DMS53 (cell line): ENCODE measurements at places on chromosomes 7 and 10.

- peak; percentile 41 for DNase-seq
These were observed 2.0 kb downstream of the BAZ1B start for GRCh38 chr7:73519867-73520672.

GRCh38 chr10:92463582-92463981, 110.3 kb downstream of the IDE start:
- no peak for DNase-seq

DNA sequence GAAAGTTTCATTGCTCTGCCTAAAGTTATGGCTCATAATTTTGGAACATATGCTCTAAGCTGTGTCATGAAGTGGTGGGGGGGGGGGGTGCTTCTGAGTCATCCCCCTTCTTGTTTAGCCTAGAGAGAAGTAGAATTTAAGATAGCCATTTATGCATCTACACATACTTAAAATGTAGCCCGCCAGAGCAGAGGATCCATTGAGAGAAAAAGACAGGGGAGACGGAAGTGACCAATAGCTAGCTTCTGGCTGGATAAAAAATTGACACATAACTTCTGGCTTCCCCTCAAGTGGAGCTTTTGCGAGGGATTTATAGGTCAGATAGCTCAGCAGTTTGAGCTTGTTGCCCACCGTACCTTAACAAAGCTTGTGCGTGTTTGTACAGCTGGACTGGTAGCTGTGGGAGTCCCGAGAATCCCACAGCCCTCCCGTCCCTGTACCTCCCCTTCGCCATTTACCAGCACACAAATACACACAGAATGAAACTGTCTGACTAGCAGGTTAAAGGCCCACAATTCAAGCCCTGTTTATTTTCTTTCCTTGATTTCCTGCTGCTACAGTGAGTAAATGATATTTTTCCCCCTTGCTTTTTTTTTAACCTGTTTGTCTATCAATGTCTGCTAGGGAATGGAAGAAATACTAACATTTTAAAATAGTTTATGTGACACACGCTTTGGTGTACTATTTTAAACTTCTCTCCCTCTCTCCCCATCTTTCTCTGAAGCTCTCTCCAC, 232.6 kb upstream of the FERD3L start:
- no peak for DNase-seq

GRCh38 chr10:61065051-61065450, 121.1 kb upstream of the RHOBTB1 start:
- DNase-seq: no peak

- no peak for DNase-seq
These were observed 9.8 kb downstream of the MTG1 start for GRCh38 chr10:133403784-133404183.

DNA sequence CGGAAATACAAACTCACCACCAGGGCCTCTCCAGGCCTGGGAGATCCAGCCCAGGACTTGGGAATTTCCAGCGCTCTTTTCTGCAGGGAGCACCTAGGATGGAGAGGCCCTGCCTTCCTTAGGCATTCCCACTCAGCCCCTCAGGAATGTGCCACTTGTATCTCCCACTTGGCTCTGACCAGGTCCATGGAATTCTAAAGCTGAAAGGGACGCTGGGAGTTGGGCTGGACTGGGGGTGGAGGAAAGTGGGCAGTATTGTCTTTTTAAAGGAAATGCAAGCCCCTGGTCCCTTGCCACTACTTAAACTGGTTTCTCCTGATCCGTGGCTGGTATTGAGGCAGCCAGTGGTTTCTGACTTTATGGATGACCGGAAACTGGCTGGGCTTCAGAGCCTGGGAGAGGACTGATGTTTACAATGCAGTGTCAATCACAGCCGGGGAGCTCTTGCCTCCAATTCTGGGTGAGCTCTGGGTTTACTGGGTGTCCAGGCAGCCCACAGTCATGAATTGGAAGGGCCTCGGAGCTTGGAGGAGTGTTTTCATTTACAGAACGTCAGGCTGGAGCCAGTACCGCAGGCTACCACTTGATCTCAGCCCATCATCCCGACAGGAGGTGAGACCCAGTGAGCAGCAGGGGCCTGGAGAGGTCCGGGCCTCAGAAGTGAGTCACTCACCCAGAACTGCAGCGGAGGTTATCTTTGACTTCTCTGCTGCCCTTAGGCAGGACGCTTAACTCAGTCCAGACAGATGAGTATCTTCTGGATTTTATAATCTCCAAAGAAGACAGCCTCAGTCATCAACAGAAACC, 27.3 kb downstream of the AGAP3 start:
- DNase-seq: no peak

- no peak for DNase-seq
These were observed 20.6 kb upstream of the RASSF4 start for GRCh38 chr10:44938956-44939355.

- no peak for DNase-seq
These were observed 96.7 kb downstream of the ARHGAP22 start for GRCh38 chr10:48507933-48508790.

- DNase-seq: no peak
These were observed 230.1 kb upstream of the PRPS1L1 start for GRCh38 chr7:18257711-18258110.

DNA sequence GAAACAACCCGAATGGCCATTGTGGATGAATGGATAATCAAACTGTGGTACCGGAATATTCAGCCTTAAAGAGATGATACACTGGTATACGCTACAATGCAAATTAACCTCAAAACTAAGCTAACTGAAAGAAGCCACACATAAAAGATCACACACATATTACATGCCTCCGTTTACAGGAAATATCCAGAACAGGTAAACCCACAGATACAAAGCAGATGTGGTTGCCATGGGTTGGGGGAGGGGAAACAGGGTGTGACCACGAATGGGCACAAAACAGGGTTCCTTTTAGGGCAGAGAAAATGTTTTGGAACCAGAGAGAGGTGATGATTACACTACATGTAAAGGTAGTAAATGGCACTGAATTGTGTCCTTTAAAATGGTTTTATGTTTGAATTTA, 16.6 kb downstream of the ESYT2 start:
- DNase-seq: no peak

DNA sequence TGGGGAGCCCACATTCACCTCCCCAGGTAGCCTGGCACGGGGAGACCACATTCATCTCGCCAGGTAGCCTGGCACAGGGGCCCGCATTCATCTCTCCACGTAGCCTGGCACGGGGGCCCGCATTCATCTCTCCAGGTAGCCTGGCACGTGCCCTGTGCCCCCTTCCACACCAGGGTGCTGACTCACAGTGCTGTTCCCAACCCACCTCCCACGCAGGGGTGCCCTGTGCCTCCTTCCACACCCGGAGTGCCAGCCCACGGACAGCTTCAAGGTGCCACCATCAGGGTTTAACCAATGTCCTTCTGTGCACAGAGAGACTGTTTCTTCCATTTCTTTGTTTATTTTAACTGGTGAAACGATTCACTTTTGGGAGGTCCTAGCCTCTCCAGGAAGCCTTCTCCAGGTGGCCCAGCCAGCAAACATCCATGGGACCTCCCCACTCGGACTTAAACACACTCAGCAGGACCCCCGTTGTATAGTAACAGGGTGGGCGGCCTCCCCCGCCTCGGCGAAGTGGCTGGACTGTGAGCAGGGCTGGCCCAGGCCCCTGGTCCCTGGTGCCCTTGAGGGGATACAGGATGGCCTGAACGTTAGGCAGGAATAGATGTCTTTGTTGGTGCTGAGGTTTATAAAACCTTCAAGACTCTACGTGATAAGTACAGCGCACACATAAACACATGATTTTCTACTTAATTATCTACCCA, 41.1 kb upstream of the FOXL3 start:
- no peak for DNase-seq

- no peak for DNase-seq
These were observed 11.8 kb downstream of the PRLHR start for GRCh38 chr10:118583611-118584010.

DNA sequence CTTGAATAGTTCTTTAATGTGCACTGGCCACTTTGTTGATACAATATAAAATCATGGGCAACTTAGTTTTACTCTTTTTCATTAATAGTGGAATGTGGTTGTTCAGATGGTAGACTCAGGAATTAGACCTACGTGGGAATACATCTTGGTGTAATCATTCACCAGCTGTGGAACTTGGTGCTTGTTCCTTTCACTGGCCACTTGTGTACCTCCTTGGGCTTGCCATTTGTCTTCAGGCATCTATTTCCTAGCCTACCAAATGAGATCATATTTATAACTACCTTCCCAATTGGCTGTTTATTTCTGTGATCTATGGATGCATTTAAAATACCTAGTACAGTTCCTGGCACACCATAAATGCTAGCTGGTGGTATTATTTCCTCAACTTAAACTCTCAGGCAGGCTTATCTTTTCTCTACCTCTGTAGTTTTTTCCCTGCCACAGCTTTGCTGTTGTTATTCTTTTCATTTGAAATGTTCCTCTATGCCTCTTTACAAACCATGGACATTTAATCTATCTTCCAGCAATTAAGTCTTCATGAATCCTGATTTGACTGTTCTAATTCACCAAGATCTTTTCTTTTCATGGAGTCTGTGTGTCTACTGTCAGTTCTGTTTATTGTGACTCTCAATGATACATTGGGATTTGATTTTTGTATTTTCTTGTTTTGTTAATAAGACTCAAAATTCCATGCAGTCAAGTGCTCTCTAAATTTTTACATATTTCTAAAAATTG, 113.0 kb downstream of the ADAM22 start:
- no peak for DNase-seq

DNA sequence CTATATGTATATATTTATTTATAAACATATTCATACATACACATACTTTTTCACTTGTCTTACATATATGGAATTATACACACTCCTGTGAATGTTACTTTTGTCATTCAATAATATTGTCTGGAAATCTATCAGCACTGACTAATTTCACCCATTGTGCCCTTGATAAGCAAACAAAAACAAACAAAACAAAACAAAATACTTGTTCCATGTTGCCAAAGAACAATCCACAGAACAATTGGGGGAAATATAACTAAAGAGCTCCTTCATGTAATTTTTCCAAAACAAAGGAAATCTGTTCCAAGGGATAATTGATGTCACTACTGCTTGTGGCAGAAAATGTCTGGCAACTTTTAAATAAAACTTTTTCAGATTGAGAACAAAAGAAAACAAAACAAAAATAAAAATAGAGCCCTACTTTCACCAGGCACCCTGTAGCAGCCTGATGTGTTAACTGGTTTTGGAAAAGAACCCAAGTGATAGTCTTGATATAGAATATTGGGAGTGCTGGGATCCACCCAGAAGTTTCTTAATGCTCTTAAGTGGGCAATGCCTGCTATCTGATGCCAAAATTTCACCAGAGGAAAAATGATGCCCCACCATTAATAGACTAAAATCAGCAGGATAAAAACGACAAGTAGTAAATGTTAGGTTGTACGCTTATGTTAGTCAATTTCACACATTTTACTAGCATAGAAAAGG, 34.0 kb upstream of the CCDC7 start:
- DNase-seq: no peak

DNA sequence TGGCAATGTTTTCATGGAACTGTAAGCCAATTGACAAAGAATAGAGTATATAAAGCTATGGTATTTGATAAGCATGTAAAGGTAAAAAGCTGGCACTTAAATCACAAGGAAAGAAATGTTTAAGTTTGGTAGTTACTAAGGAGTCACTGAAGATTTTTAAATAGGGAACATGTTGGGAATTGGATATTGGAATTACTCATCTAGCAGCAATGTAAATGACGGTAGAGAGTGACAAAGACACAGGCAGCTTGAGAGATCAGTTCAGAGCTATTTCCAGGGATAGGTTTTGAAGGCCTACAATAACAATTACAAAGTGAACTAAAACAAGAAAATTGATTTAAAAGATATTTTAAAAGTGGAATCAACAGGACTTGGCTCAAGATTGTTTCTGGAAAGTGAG, 36.8 kb downstream of the SP8 start:
- DNase-seq: no peak

DNA sequence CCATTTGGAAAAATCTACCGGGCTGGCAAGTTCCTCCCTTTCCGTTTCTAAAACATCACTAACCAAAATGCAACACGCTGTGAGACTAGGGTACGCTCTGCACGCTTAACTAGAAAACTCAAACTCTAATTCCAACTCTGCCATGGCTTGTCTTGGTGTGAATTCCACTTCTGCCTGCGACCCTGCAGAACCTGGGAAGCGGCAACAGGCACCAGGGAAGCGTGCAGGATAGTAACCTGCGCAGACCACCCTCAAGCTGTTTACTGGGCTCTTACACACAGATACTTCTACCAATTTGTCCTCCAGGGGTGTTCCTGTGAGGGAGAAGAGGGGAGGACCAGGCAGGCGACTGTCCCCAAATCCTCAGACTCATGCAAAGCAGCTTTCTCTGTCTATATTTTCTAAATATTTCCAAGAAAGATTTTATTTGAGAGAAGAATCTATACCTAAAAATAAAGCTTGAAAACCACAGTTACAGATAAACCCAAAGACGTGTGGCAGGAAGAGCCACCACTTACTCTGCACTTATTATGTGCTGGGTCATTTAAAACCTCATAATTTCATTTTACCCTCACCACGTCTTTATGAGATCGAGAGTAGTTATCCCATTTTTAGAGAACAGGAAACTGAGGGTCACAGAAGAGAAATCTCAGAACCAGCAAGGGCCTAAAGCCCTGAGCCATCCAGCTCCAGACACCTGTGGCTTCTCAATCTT, 52.9 kb downstream of the CPXM2 start:
- DNase-seq: no peak

DNA sequence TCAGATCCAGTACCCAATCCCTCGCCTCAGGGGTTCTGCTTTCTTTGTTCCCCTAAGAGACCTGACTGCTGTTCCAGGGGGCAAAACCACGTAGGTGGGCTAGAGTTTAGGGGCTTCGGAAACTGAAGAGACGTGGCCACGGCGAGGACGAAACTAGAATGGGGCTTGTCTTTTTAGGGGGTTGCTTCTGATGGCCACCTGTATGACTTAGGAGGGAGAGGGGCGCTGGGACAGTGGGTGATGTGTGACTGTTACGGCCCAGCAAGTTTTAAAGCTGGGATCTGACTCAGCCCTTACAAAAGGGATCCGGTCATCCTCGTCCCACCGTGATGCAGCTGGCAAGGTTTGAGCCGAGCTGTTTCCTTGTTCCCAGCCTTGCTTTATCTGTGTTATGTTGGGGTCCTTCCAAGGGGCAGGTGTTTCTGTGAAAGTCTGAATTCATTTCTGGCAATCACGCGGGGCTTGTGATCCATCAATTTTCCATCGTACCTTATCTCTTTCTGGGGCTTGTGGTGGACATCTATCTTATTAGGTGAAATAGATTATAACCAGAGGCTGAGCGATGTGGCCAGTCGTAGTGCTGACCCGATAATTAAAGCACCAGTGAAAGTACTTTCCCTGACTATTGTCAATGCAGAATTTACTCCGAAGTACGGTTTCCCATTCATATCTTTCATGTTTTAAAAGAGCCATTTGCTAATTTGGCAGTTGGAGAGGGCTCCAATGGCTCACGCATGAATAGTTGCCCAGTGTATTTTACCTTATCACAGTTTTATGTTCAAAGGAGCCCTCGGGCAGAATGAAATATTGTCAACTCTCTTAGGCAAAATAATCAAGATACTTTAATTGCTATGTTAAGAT, 830 bp downstream of the MET start:
- peak; percentile 74 for DNase-seq

- DNase-seq: peak; percentile 91
These were observed 539.6 kb downstream of the CNTNAP2 start for GRCh38 chr7:146655928-146656797.

GRCh38 chr7:53476566-53476965, 441.1 kb downstream of the POM121L12 start:
- DNase-seq: no peak
